Vagina (tissue), 2 donors: ENCODE measurements at places on chromosomes 12 and 14.

GRCh38 chr12:41205070-41205709 is 17.1 kb downstream of the PDZRN4 start:
- peaks cover 9% of the 10 kb centered on the region for H3K4me1 ChIP-seq
- peak overlapping the region; percentile 31 for H3K4me3 ChIP-seq
- no peak for DNase-seq

GRCh38 chr14:99587460-99588278 is 16.3 kb downstream of the CCDC85C start:
- DNase-seq, result no peak
- no peak overlapping the region for H3K4me3 ChIP-seq
- H3K27me3 ChIP-seq, result no peaks in the 10 kb centered on the region
- no peak overlapping the region for H3K27ac ChIP-seq
- H3K4me1 ChIP-seq, result peaks cover 35% of the 10 kb centered on the region
- H3K36me3 ChIP-seq, result no peaks in the 10 kb centered on the region

GRCh38 chr14:52029881-52030280 is 39.0 kb downstream of the NID2 start:
- H3K36me3 ChIP-seq, result no peaks in the 10 kb centered on the region
- peaks cover 26% of the 10 kb centered on the region for H3K4me1 ChIP-seq
- no peak overlapping the region for H3K27ac ChIP-seq
- no peak overlapping the region for H3K4me3 ChIP-seq

GRCh38 chr12:117404203-117404853 is 42.9 kb upstream of the NOS1 start:
- H3K4me3 ChIP-seq, result no peak overlapping the region
- peaks cover 8% of the 10 kb centered on the region for H3K4me1 ChIP-seq
- H3K27me3 ChIP-seq, result no peaks in the 10 kb centered on the region
- no peak overlapping the region for H3K27ac ChIP-seq
- no peak for DNase-seq

- H3K27ac ChIP-seq, result no peak overlapping the region
- H3K4me1 ChIP-seq, result peaks cover 3% of the 10 kb centered on the region
- H3K4me3 ChIP-seq, result no peak overlapping the region
These were observed 30.4 kb upstream of the PCNX4 start for GRCh38 chr14:60061371-60061770.

GRCh38 chr12:107558816-107559382 is 126.7 kb upstream of the PWP1 start:
- H3K27me3 ChIP-seq, result no peaks in the 10 kb centered on the region
- no peak overlapping the region for H3K4me3 ChIP-seq
- H3K4me1 ChIP-seq, result no peaks in the 10 kb centered on the region
- H3K36me3 ChIP-seq, result no peaks in the 10 kb centered on the region

- no peak overlapping the region for H3K27ac ChIP-seq
- H3K4me3 ChIP-seq, result no peak overlapping the region
- H3K27me3 ChIP-seq, result no peaks in the 10 kb centered on the region
- no peaks in the 10 kb centered on the region for H3K36me3 ChIP-seq
- DNase-seq, result no peak
- H3K4me1 ChIP-seq, result no peaks in the 10 kb centered on the region
These were observed 185.6 kb downstream of the AKAP6 start for GRCh38 chr14:32514681-32515080.

- H3K27ac ChIP-seq, result no peak overlapping the region
- no peak overlapping the region for H3K4me3 ChIP-seq
- H3K36me3 ChIP-seq, result no peaks in the 10 kb centered on the region
- no peaks in the 10 kb centered on the region for H3K27me3 ChIP-seq
- no peaks in the 10 kb centered on the region for H3K4me1 ChIP-seq
- no peak for DNase-seq
These were observed 22.5 kb downstream of the RFLNA start for GRCh38 chr12:124317400-124317799.
